ENCODE measurements at places on chromosomes 16 and 17.

DNA sequence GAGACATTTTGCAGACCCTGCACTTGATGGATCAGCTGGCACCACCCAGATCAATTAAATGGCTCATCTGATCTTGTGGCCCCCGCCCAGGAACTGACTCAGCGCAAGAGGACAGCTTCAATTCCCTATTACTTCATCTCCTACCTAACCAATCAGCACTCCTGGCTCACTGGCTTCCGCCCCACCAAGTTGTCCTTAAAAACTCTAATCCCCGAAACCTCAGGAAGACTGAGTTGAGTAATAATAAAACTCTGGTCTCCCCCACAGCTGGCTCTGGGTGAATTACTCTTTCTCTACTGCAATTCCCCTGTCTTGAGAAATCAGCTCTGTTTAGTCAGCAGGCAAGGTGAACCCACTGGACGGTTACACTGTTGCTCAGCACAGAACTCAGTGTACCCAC, 23.6 kb downstream of the SPPL2C start:
- no peak for DNase-seq

DNA sequence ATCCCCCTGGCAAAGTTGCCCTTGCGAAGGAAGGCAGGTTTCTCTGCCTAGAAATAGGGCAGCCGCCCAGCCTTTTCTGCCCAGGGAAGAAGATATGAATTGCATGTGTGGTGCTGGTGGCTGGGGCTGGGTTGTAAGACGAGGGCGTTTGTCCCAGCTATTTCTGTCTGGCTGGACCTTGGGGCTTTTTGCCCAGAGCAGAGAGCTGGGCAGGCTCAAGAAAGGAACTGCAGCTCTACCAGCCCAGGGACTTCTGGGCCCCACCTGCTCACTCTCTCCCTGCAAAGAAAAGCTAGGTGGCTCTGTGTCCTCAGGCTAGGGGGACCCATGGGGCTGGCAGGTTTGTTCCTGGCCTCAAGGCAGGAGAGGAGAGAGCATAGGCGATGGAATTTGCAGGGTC, 586 bp downstream of the CACNG1 start:
- no peak for DNase-seq

DNA sequence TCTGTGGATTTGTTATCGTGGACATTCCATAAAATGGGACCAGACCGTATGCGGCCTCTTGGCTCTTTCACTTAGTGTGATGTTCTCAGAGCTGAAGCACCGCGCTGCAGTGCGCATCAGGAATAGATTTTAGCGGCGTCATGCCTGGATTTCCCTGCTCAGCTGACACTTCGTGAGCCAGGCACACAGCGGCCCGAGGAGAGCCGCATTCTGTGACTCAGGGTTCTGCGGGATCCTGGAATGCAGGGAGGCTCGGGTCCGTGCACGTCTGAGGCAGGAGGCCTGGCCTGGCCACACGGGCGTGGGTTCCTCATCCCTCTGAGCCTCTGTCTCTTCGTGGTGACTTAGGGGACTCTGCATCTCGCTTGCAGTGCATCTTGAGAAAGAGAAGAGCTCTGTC, 13.4 kb downstream of the CBFA2T3 start:
- no peak for DNase-seq

DNA sequence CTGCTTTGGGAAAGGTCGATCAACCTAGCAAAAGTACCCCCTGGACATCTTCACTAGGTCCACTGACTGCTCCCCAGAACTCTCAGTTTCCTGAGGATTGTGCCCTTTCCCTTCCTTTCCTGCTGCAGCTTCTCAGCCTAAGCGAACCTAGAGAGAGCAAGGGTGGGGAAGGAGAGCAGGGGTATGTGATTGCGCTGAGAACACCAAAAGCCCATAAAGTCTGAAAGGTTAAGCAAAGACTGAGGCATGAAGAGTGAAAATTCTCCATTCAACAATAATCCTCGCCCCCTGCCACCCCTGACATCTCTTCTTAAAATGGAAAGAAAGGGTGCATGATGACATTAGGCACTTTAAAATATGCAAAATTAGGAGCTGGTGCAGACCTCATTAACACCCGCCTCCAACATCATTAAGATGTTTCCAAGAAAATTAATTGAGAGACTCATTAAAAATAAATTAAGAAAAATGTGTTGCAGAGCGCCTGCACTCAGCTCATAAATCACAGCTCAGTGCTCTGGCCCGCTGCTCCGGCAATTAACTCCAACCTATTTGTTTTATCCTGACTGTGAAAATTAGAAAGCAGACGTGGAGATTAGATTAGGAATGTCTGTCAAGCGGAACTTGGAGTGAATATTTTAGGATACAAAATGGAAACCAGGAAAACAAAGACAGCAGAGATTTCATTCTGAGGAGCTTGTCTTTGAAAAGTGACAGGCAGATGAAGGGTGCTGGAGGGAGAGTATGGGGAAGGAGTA, 49.1 kb upstream of the PMFBP1 start:
- DNase-seq = no peak

DNA sequence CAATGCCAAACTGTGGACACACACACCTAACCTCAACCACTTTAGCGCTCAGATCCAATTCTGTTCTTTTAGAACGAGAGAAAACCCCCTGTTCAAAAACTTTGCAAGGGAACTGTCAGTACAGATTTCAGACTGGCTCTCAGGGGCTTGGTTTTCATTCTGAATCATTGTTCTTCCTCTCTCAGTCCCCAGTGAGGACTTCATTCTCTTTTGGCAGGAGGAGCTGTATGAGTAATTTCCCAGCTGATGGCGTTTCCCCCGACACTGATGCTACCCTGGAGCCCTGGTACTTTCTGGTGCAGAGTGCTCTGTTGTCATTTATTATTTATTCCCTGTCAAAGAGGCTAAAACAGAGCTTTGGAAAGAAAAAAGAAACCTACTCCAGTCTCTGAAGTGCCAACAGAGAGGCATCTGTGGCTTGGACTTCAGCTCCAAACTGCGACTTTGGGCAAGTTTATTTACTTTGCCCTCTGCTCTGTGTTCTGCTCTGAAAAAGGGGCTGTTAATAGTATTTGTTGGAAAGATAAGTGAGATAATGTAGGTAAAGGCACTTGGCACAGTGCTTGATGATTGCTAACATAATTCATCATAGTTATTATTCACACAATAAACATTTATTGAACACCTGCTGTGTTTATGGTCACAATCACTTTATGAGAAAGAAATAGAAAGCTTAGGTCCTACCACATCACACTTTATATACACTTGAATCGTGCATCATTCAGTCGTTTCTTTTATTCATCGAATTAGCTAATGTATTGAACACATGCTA, 28.3 kb downstream of the ETV4 start:
- DNase-seq = no peak

- no peak for DNase-seq
These were observed 319.1 kb downstream of the TOX3 start for GRCh38 chr16:52227851-52228250.

DNA sequence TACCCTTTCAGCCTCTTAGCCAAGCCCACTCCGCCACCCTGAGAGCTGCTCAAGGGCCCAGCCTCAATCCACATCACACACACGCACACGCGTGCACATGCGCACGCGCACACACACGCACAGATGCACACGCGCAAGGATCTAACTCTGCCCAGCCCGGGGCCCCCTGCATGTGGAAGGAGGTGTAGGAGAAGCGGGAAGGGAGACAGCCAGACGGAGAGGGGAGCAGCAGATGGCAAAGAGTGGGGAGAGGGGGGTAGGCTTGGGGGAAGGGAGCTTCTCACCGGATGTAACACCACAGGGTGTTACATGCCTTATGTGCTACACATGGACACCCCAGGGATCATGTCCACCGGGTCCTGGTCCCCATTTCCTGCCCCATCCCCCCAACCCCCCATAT, 15.3 kb downstream of the DLG4 start:
- no peak for DNase-seq

DNA sequence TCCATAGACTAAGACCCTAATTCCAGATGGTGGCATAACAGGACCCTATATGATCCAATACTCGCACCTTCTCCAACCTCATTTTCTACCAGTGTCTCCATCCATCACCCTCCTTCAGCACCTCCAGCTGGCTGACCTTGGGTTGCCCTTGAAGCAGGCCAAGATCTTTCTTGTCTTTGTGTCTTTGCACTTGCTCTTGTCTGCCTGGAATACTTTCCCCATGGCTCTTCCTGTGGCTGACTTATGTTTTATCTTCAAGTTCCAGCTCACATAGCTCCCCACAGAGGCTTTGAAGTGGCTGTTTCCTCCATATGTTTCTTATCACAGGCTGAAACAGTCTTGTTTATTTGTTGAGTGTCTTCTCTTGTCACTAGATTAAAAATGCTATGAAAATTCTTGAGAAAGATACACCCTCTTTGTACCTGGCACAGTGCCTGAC, 29.6 kb upstream of the MMD start:
- DNase-seq = no peak

DNA sequence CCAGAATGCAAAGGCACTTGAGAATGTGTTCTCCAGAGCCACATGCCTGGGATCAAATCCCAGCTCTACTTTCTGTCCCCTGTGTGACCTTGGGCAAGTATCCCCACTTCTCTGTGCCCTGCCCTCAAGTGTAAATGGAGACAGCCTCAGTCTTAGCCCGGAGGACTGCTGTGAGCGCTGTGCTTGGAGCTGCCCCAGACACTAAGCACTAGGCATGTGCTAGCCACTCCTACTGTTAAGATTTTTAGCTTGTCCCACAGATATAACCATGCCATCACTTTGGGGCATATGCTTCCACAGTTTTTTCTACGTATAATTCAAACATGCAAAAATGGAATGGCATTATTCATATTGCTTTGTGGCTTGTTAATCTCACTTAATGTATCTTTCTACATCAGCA, 29.4 kb downstream of the TMEM11 start:
- DNase-seq = no peak

DNA sequence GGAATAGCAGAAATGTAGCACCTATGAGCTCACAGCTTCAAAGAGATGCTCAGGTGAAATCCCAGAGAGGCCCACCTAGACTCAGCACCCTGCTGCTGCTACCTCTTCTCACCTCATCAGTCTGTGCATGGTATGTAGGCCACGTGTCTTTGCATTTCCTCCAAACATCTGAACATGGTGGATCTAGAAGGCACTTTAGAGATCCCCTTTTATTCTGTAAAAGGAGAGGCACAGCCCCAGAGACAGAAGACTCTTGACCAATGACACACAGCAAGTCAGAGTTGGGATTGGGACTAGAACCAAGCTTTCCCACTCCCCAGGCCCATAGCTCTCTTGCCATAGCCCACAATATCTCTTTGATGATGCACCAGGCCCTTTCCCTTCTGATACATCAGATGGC, 19.4 kb upstream of the NKD1 start:
- DNase-seq = no peak

GRCh38 chr16:49019081-49019633, 262.5 kb downstream of the CBLN1 start:
- no peak for DNase-seq

DNA sequence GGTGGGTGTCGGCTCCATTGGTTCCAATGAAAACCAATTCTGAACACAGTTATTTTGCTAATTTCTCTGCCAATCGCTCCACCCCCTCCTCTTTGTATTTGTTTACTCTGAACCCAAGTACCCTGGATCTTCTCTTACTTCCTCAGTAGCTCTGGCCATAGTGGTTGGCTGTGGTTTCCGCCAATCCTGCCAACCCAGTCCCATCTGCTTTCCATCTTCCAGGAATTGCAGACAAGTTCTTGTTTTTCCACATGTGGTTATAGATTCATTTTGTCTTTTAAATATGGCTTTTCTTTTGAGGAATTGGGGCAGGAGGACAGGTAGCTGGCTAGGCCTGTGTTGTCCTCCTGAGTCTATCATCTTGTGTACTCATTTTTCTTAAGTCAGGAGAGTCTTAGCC, 92.0 kb downstream of the CYLD start:
- DNase-seq = no peak

GRCh38 chr16:25155553-25156460, 44.3 kb downstream of the LCMT1 start:
- no peak for DNase-seq

DNA sequence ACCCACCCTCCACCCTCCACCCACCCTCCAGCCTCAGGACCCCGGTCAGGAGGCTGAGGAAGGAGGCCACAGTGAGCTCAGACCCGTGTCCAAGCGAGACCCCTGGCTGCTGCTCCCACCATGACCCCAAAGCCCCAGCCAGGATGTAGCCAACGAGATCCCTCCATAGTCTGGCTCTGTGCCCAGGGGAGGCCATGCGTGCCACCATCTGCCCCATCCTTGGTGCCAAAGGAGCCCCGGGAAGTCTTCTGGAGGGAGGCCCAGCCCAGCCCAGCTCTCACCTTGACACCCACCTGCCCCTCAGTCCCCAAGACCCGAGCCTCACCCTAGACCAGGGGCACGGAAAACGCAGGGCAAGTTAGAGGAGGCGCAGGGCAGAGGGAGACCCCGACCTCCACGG, 34.2 kb downstream of the PIEZO1 start:
- DNase-seq = no peak

GRCh38 chr17:347309-347899, 5.2 kb downstream of the RPH3AL start:
- no peak for DNase-seq

GRCh38 chr17:33120103-33120502, 128.5 kb downstream of the SPACA3 start:
- DNase-seq = no peak

GRCh38 chr17:40547079-40547784, 18.0 kb downstream of the CCR7 start:
- no peak for DNase-seq

DNA sequence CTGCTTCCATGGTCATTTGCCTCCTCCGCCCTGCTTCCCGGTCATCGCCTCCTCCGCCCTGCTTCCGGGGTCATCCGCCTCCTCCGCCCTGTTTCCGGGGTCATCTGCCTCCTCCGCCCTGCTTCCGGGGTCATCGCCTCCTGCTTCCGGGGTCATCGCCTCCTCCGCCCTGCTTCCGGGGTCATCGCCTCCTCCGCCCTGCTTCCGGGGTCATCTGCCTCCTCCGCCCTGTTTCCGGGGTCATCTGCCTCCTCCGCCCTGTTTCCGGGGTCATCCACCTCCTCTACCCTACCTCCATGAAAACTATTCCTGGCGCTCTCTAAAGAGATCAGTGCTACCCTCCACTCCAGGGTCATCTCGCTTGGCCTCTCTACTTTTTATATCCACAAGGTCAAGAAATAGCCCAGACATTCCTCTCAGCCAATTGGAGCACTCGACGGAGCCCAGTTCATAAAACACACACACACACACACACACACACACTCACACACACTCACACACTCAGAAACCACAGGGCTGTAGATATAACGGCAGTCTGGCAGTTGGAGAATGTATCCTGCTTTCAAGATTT, 44.8 kb downstream of the TRARG1 start:
- no peak for DNase-seq

DNA sequence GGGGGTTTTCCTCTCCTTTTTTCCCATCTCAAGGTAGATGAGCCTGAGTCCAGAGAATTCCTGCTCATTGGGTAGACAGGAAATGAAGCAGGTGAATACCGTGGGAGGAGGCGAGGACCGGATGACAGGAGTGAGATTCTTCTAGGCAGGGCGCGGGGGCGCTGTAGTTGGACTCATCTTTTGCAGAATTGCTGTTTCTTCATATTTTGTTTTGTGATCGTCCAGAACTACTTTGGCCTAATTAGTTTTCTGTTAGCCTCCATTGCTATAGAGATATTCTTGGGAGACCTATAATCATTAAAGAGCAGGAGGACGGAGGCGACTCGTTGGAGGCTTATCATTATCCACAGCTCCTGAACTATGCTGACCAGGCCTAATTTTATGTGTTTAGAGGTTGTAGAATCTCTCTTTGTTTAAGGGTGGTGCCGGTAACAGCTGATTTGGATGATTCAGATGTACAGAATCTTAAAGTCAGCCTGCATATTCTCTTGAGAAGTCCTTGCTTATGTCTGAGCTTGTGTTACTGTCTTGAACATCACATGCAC, 650 bp downstream of the ATP6V0A1 start:
- DNase-seq = peak; percentile 71

- DNase-seq = no peak
These were observed 102.4 kb upstream of the CRHR1 start for GRCh38 chr17:45681706-45682105.

GRCh38 chr17:67503184-67503583, 126.1 kb downstream of the PITPNC1 start:
- DNase-seq = no peak

All from omental fat pad (tissue), 4 donors.